ENCODE measurements at places on chromosomes 12 and 14.

DNA sequence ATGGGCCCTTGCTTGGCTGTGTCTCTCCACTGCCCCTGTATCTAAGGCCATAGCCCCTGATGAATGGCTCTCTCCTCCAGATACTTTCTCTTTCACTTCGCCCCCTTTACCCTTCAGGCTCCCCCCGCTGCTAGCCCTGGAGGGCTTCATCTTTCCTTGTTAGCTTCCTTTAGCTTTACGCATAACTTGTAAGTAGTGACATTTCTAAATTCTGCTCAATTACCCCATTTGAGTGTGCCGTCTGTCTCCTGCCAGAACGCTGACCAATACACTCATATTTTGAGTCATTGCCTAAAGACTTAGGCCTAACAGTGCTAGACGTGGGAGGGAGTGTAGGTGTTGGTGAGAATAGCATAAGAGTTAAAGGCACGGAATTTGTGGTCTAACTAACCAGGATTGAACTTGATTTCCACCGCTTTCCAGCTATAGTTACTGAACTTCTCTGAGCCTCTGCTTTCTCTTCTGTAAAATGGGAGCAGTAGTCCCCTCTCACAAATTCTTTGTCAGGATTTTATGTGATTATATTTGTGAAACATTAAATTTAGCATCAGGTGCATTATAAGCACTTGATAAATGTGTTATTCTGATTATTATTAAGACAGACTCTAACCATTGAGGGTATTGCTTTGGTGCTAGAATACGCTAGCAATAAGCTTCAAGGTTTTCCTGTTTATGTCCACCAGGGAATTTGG lies 129.3 kb downstream of the ZFP36L1 start:
- no peak for DNase-seq

- DNase-seq, result peak; percentile 45
Measured at GRCh38 chr14:93023039-93023438, 92.7 kb downstream of the ITPK1 start.

DNA sequence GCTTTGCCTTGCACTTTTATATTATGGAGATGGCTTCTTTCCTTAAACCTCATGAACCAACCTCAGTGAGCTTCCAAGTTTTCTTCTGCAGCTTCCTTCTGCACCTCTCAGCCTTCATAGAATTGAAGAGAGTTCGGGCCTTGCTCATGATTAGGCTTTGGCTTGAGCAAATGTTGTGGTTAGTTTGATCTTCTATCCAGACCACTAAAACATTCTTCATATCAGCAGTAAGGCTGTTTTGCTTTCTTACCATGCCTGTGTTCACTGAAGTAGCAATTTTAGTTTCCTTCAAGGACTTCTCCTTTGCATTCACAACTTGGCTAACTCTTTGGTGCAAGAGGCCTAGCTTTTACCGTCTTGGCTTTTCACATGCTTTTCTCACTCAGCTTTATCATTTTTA lies 125.4 kb downstream of the SNAPC1 start:
- DNase-seq, result no peak

DNA sequence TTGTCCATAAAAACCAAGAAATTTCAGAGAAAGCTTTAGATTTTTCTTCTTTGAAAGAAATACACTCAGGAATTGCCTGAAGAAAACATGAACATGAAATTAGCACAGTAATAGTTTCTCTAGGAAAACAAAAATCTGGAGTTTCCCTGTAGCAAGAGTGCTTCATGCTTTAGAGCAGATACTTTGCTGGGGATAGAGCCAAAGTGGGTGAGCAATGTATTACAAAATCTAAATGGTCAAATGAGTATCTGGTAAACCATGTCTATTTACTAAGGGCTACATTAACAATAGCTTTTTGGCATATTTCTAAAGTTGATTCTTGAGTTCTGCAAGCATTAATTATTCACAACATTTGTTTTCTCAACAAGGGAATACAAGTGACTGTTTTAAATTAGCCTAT lies 26.2 kb downstream of the AVPR1A start:
- DNase-seq, result no peak

DNA sequence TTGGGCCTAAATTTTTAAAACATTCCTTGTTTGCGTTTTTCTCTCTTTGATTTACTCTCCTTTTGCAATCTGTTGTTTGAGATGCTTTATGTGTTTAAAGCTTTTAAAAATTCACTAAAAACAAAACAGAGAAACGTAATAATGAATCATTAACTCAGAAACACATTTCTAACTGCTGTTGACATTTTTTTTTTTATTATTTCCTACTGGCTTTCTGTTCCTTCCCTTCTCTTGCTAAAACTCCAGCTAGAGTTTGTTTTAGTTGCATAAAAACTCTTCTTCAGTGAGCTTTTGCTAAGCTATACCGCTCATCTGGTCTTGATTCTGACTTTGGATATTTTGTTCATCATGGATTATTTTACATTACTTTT lies 29.0 kb upstream of the SRGAP1 start:
- DNase-seq, result no peak
